ENCODE measurements at places on chromosomes 3 and 15.

DNA sequence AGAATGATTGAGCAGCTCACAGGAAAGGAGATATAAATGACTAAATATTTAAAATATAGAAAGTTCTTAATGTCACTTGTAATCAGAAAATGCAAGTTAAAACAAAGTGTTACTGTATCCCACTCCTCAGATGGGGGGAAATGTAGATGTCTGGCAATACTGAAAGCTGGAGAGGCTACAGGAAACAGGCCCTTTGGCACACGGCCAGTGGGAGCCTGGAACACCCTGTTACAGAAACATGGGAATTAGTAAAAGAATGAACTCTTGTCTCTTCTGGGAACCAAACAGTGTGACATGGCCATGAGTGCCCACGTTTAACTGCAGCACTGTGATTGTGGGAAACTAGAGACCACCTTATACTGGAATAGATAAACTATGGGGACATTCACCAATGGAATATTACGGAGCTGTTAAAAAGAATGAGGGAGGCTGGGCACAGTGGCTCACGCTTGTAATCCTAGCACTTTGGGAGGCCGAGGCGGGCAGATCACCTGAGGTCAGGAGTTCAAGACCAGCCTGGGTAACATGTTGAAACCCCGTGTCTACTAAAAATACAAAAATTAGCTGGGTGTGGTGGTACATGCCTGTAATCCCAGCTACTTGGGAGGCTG lies 50.2 kb downstream of the CDCP1 start:
- DNase-seq, result no peak

DNA sequence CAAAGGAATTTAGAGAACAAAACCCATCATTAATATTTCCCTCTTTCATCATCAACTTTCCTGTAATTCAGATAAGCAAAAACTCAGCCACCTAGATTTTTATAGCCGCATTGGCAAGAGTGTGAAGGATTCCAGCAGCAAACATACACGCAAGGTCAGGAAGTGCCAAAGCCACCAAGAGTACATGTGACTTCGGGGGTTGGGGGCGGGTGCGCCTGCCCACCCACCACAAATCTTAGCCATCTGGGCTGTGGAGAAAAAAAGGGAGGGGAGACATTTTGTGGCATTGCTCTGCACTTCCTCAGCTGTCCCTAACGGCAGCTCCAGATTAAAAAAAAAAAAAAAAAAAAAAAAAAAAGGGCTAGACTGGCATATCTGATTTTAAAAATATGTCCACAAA lies 148.4 kb downstream of the TNIK start:
- DNase-seq, result no peak

DNA sequence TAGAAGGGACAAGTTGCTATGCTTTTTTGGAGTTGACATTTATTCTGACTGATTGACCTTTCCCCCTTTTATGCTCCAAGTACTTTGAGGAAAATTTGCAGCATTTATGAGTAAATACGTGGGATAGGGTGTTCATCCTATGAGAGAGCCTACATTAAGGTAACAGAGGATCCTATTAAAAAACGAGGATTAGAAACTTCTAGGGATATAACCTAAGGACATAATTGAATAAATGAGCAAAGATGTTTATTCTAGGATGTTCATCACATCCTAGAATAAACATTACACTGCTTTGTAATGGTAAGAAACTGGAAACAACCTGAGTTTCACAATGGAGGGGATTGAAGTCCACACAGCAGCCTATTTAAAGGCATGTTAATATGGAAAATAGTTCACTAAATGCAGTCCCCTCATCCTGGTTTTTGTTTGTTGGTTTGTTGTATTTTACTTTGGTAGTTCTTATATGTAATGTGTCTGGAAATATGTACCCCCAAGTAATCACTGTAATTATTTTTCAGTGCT lies 23.9 kb upstream of the CLEC3B start:
- DNase-seq, result no peak

DNA sequence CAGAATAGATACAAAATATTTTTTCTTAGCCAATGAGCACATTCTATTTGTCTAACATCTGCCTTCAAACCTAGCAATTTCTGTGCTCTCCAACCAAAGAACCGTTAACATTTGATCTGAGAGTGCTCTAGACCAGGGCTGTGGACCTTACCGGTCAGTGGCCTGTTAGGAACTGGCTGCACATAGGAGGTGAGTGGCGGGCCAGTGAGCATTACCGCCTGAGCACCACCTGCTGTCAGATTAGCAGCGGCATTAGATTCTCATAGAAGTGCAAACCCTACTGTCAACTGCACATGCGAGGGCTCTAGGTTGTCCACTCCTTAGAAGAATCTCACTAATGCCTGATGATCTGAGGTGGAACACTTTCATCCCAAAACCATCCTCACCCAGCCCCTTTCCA lies 131.7 kb downstream of the CADM2 start:
- no peak for DNase-seq

DNA sequence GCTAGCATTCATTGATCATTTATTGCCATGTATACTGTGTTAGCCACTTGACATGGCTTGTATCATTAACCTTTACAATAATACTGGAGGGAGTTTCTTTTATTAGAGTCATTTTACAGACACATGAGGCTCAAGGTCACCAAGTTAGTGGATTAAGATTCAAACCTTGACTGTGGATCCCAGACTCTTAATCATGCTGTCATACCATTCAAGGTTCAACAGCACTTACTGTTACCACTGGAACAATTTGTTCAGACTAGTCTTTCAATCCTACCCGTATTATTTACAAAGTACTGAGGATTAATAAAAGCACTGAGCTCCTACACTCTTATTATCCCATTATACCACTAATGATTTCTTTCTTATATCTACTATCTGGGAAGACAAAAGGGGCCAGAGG lies 1.2 kb downstream of the COX17 start:
- no peak for DNase-seq

DNA sequence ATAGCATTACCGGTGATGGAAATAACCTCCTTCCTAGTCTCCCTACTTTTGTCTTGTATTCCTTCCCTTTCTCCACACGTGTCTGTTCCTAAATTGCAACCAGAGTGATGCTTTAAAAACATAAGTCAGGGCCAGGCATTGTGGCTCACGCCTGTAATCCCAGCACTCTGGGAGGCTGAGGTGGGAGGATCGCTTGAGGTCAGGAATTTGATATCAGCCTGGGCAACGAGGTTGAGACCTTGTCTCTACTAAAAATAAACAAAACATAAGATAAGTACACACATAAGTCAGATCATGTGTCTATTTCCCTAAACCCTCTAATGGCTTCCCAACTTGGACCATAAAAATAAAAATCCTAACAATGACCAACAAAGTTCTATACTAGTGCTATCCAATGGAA lies 18.4 kb downstream of the ARMC8 start:
- no peak for DNase-seq

- DNase-seq, result no peak
Observed at GRCh38 chr3:193812791-193813500, 219.9 kb downstream of the OPA1 start.

GRCh38 chr15:45162771-45163507 lies 24.8 kb downstream of the SHF start:
- peak; percentile 78 for DNase-seq

- no peak for DNase-seq
Observed at GRCh38 chr15:50225938-50226337, 39.6 kb downstream of the HDC start.

DNA sequence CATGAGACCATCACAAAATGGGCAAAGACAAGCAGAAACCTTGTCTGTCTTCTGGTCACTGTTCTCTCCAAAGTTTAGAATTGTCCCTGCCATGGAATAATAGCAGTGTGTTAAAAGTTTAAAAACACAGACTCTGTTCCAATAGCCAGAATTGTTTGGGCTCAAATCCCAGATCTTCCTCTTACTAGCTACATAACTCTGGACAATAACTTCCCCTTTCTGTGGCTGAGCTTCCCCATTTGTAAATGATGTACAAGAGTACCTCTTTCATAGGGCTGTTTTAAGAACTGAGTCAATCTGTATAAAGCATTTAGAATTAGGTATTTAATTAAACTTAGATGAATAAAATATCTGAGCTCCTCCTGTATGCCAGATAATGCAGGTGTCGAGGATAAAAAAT lies 623.0 kb downstream of the NTRK3 start:
- DNase-seq, result no peak

DNA sequence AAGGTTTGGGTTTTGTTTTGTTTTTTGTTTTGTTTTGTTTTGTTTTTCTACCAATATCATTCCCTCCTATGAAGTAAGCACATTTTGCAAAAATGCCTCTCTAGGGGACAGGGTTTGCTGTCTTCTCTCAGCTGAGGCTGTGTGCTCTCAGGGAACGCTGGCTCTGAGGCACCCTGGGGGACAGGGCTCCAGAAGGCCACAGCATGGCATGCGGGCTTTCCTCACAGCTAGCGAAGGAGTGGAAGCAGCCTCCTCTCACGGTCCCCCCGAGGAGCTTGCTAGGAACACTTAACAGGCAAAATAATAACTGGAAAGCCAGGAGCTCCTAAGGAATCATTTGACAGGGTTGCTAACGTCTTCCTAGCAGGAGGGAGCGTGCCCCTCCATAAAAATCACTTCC lies 227.7 kb upstream of the ST8SIA2 start:
- DNase-seq, result no peak

DNA sequence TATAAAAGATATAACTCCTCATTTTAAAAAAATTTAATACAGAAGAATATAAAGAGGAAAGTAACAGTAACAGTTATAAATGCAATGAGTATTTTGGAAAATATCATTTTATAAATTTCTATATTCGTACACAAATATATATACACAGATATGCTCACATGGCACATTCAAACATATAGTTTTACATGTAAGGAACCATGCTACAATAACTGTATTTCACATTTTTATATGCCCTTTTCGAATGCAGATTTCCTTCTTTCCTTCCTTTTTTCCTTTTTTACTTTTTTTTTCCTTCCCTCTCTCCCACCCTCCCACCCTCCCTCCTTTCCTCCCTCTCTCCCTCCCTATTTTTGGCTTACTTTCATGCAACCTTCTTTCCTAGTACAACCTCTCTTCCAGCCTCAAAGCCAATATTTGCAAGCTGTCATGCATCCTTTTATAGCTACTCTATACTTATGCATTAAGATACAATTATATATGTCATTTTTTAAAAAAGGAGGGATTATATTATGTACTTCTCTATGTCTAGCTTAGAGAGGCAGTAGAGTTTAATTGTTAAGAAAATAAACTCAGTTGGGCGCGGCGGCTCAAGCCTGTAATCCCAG lies 830.5 kb downstream of the IGSF11 start:
- no peak for DNase-seq

- DNase-seq, result peak; percentile 20
Observed at GRCh38 chr15:78396976-78397375, 41.0 kb upstream of the IREB2 start.

DNA sequence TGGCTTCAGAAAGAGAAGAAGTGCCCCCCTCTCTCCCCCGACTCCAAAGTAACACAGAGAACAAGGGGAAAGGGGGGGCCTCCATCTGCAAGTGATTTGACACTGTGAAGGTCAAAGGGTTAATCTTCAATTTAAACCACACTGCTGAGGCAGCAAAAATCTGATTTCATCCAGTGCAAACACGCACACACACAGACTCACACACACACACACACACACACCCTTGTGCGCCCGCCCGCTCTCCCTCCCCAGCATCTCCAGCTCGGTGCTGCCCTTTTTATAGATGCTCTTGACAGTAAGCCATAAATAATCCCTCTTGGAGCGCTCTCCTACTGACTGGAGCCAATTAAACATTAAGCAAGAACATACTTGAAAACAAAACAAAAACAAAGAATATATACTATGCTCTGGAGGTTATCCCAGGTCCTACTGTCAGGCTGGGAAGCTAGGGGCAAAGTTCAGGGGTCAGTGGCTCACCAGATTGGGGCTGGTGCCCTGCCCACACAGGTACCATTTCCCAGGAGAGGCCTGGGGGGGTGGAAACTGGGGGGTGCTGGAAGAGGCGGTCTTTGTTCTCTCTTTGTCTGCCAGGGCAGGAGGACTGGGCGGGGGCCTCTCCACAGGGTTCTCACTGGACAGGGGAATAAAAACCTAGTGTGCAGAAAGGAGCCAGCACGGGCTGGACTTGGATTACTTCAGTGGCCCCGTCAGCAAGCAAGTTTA lies 16.3 kb downstream of the BMF start:
- DNase-seq, result peak; percentile 92

DNA sequence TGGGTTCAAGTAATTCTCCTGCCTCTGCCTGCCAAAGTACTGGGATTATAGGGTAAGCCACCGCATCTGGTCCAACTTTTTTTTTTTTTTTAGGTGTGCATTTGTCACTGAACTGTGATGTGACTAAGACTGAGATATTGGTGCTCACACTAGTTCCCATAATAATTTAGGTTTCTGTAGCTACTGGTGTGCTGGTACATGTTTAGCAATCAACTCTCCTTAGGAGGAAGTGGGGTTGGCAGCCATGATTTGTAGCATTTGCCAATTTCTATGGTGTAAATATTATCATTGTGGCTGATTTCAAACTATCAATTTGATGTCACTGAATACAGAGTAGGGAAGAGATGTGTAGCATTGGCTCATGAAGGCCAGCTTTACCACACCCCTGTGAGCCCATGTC lies 372.7 kb downstream of the EDEM1 start:
- no peak for DNase-seq

GRCh38 chr15:96494505-96494904 lies 164.0 kb downstream of the NR2F2 start:
- DNase-seq, result no peak

DNA sequence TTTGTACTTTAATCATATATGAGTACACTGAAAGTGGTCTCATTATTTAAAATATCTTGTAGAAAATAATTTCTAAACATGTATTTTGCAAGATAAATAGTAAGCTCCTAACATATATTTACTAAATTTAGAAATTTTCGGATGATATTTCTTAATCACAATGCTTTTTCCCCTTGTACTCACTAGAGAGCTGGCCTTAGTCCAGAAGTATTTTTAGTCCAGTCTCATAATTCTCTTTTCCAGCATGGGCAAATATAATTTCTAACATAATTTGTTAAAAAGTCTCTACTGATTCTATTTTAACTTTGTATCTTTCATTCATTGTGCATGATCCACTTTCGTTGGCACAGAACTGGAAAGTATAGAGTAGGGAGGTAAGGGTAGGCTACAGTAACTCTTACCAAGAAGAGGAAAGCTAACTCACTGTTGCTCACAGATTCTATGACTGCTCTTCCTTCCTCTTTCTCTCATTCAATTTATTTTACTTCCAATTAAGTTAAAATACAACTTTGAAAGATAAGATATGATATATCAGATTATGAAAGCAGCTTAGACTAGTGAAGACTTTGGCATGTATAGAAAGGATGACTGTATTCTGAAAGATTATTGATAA lies 39.3 kb downstream of the FGF7 start:
- no peak for DNase-seq

- DNase-seq, result no peak
Observed at GRCh38 chr3:169286992-169287391, 376.5 kb downstream of the MECOM start.
